ENCODE measurements at places on chromosomes 5 and 9.

DNA sequence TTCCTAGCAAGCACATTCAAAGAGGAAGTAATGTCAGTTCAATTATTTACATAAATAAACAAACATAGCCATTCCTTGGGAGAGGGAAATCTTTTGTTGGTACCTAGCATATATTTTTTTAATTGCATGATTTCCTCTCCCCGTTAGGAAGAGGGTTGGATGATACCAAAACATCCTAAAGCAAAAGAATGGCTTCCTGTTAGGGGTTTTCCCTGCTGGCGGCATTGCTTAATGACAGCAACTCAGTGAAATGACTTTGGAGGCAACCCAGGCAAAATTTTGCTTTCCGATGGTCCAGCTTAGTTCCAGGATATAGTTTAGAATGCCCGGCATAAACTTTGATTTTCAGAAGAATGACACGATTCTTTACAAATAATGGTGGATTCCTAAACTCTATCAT, 73.2 kb downstream of the MAT2B start:
- DNase-seq = no peak

- DNase-seq = no peak
Observed at GRCh38 chr5:150263801-150264621, 25.6 kb downstream of the CAMK2A start.

GRCh38 chr5:129541051-129541450, 81.0 kb downstream of the ADAMTS19 start:
- DNase-seq = no peak

DNA sequence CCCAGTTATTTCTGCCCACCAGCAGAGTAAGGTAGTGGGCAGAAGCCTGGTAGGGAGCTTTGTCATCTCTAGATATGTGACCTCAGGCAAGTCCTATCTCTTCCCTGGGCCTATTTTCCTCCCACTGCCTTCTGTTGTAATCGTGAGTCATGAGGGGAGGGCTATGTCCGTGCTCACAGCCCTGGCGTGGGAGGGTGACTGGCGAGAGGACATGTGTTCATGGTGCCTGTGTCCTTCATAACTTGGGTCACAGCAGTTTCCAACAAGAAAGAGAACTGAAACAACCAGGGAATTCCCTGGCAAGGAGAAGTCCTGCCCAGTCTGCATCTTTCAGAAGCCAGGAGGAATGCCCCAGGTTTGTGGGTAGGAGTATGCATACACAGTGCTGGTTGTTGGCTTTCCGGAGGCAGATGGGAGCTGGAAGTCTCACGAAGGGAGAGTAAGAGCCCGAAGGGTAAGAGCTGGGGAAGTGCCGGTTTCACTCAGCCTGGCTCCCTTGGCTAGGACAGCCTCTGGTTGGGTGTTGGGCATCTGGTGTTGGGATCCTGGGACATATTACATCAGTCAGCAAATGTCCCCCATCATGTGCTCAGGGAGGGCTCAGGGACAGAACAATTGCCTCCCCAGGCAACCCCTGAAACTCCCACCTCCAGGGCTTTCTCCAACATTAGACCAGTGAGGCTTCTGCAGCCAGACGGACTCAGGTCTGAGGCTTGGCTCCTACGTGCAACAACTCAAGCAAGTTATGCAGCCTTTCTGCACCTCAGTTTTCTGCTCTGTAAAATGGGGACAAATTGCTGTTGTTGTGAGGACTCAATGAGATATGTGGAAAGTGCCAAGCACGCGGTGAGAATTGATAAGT, 4.3 kb upstream of the TIFAB start:
- DNase-seq = no peak

DNA sequence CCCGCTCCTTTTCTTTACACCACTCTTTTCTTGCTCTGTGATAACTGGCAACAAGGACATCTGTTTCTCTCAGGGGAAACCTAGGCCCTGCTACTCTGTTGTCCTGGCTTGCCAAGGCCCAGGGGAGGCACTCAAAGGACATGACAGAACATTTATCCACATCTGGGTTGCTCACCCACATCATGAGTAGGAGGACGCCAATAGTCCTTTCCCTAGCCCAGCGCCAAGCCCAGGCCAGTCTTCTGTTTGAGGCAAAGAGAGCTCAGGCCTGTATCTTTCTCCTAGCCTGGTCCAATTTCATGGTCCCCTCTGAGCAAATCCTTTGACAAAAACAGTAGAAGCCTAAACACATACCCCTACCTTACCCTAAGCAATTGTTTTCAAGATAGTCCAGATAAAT, 366.8 kb upstream of the SGCD start:
- no peak for DNase-seq

DNA sequence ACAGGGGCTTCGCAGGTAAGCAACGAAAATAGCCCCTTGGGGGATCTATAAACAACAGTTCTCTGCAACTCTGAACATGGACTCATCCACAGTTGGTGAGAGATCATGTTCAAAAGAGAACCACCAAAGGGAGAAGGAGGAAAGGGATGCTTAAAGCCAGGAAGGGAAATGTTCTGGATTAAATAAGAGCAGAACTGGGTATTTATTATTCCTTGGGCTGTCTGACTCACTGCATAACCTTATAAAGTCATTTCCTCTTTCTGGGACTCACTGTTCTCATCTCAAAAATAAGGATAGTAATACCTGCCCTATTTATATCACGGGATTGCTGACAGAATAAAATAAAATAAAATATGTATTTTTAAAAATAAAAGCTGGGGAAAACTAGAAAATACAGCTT, 11.2 kb upstream of the MARCHF3 start:
- DNase-seq = no peak

- no peak for DNase-seq
Observed at GRCh38 chr9:112169368-112169767, 5.7 kb downstream of the SUSD1 start.

- DNase-seq = peak; percentile 32
Observed at GRCh38 chr9:124855944-124856765, 2.9 kb downstream of the WDR38 start.

DNA sequence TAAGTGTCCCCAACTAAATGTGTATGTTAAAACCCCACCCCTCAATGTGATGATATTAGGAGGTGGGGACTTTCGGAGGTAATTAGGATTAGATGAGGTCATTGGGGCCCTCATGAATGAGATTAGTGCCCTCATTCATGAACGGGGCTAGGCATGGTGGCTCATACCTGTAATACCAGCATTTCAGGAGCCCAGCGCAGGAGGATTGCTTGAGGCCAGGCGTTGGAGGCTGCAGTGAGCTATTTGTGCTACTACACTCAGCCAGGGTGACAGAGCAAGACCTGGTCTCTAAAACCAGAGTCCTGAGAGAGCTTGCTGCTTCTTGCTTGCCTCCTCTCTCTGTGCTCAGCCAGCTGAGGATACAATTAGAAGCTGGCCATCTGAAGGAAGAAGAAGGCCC, 62.1 kb upstream of the HSPA9 start:
- DNase-seq = no peak

Data from stimulated activated CD4-positive, alpha-beta T cell treated with anti-CD3 and anti-CD28 coated beads, Interleukin-1b, Interleukin-23, amount 100 ng/mL, for 24 hours (primary cell).